ENCODE measurements at places on chromosomes 11 and 22.

- H3K36me3 ChIP-seq, result no peaks in the 10 kb centered on the region
- H3K27ac ChIP-seq, result no peak overlapping the region
- H3K27me3 ChIP-seq, result peaks cover 25% of the 10 kb centered on the region
- DNase-seq, result no peak
Measured at GRCh38 chr11:32343325-32344008, 91.9 kb downstream of the WT1 start.

- H3K4me3 ChIP-seq, result no peak overlapping the region
- H3K36me3 ChIP-seq, result no peaks in the 10 kb centered on the region
- no peaks in the 10 kb centered on the region for H3K4me1 ChIP-seq
- no peaks in the 10 kb centered on the region for H3K27me3 ChIP-seq
- no peak for DNase-seq
- no peak overlapping the region for H3K27ac ChIP-seq
Measured at GRCh38 chr22:39739338-39740027, 154.1 kb downstream of the ENTHD1 start.

DNA sequence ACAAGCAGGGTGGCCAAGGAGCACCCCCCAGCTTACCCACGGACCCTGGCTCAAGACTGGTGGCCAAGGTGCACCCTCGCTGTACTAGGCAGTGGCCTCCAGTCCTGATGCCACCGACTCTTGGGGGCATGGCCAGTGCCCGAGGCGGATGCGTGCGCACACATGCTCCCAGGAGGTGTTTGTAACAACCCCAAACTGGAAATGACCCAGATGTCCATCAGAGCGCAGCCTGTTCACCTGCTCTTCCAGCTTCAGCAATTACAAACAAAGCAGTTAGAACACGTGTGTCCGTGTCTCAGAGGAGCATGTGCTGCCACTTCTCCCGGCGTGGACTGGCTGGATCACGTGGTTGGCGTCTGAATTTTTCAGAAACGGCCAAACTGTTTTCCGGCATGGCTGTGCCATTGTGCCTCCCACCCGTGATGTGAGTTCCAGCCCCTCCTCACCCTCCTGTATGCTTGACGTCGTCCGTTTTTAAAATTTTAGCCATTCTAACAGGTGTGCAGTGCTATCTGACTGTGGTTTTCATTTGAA, 7.1 kb upstream of the MUC6 start:
- H3K4me3 ChIP-seq, result no peak overlapping the region
- H3K4me1 ChIP-seq, result no peaks in the 10 kb centered on the region
- H3K27me3 ChIP-seq, result no peaks in the 10 kb centered on the region

- no peak overlapping the region for H3K4me3 ChIP-seq
- no peaks in the 10 kb centered on the region for H3K36me3 ChIP-seq
- H3K4me1 ChIP-seq, result peaks cover 2% of the 10 kb centered on the region
- H3K27ac ChIP-seq, result no peak overlapping the region
- no peak for DNase-seq
Measured at GRCh38 chr11:122319085-122319484, 203.1 kb upstream of the BLID start.
